Activated CD4-positive, alpha-beta memory T cell treated with anti-CD3 and anti-CD28 coated beads for 36 hours (primary cell): ENCODE measurements at places on chromosomes 4 and X. TPM values are rescaled to one million over a fixed set of nuclear protein-coding genes. Genes with fewer than 3 reads are reported as not detected.

Gene FAM47E
- not detected for total RNA-seq

Gene ITIH6
- not detected for total RNA-seq

Gene OTUD5
- total RNA-seq = 83.4 TPM

Gene AMTN
- not detected for total RNA-seq

Gene NALF2
- total RNA-seq = 0.44 TPM

Gene NWD2
- not detected for total RNA-seq

Gene GLRA3
- total RNA-seq = not detected

Gene GPR50
- total RNA-seq = not detected

Gene MAGED4
- total RNA-seq = 1.2 TPM

Gene NRK
- total RNA-seq = not detected

Gene TCP11X2
- total RNA-seq = not detected

Gene CCDC110
- 0.26 TPM for total RNA-seq

Gene FAM149A
- total RNA-seq = 0.46 TPM

Gene DCHS2
- not detected for total RNA-seq

Gene PRKG2
- 0.24 TPM for total RNA-seq

Gene CXCL11
- not detected for total RNA-seq

Gene OPHN1
- total RNA-seq = 0.46 TPM

Gene ITM2A
- total RNA-seq = 98.1 TPM

Gene GLRB
- not detected for total RNA-seq

Gene CCKAR
- total RNA-seq = not detected

Gene SUPT20HL2
- total RNA-seq = not detected

Gene ADAD1
- total RNA-seq = not detected

Gene NDNF
- total RNA-seq = not detected

Gene TEX13D
- total RNA-seq = not detected

Gene KCND1
- 2.4 TPM for total RNA-seq

Gene PIR
- 3.1 TPM for total RNA-seq

Gene GAGE2A
- not detected for total RNA-seq

Gene TMEM131L
- 32.7 TPM for total RNA-seq

Gene KIF4A
- total RNA-seq = 26.4 TPM

Gene ADGRG4
- total RNA-seq = not detected

Gene TENM3
- not detected for total RNA-seq

Gene PNMA6E
- not detected for total RNA-seq

Gene IL9R
- total RNA-seq = 2.7 TPM

Gene PNCK
- total RNA-seq = not detected

Gene CYBB
- not detected for total RNA-seq

Gene SLIT2
- not detected for total RNA-seq

Gene SMIM10
- total RNA-seq = 0.34 TPM

Gene ZNF280C
- 5.8 TPM for total RNA-seq

Gene RBMXL3
- total RNA-seq = not detected

Gene PRDM5
- total RNA-seq = 0.17 TPM

Gene QRFPR
- total RNA-seq = not detected

Gene NPNT
- total RNA-seq = not detected

Gene HTN1
- total RNA-seq = not detected

Gene IL1RAPL2
- not detected for total RNA-seq

Gene NLGN3
- 0.58 TPM for total RNA-seq

Gene KIT
- total RNA-seq = 0.10 TPM

Gene HPRT1
- total RNA-seq = 104 TPM

Gene MAGEA9B
- total RNA-seq = not detected

Gene IL13RA2
- not detected for total RNA-seq

Gene CLTRN
- total RNA-seq = 0.69 TPM

Gene ENPEP
- not detected for total RNA-seq

Gene PPARGC1A
- total RNA-seq = not detected

Gene UGT2B11
- not detected for total RNA-seq

Gene PHKA2
- total RNA-seq = 22.7 TPM

Gene SNCA
- total RNA-seq = 2.0 TPM

Gene PFKFB1
- total RNA-seq = 0.53 TPM

Gene CXCR3
- total RNA-seq = 28.5 TPM

Gene PRRG3
- total RNA-seq = not detected
